LoVo (cell line): ENCODE measurements at places on chromosomes 1 and 21.
A peak's percentile ranks its signal among the peaks of the same experiment; 100 is the strongest.

DNA sequence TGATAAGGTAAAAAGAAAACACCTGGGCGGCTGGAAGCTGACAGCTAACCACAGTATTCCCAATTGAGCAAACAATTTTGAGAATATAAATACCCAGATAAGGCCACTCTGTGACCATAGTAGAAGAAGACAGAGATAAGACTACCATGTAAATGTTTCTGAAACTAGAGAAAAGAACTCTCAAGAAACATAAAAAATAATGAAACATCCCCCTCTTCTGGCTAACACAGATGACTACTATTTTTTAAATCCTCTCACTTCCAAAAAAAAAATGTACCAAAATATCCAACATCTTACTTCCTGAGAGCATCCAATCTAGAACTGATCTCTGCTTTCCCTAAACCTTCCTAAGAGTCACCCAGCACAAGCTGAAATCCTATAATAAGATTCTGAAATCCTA lies 125.9 kb downstream of the HFM1 start:
- peak; percentile 25 for DNase-seq

GRCh38 chr1:64941461-64942117 lies 24.8 kb downstream of the JAK1 start:
- DNase-seq: no peak

GRCh38 chr21:25396135-25396711 lies 211.1 kb downstream of the MRPL39 start:
- DNase-seq: no peak

DNA sequence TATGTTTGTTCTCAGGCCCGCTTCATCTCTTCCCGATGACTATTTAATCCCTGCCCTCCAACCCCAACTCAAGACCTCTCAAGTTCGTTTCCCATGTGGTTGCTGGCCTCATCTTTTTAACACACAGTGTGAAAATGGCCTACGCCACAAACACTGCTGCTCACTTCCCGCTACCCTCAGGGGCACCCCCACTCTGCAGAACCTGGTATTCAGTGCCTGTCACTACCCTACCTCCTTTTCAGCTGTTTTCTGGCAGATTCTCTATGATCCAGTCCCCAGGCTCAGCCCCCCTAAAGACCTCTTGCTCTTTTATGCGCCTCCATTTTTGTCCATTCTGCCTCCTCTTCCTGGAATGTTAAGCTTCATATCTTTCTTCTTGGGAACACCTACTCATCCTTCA lies 152.6 kb upstream of the C1orf174 start:
- no peak for DNase-seq

GRCh38 chr1:171204296-171204695 lies 19.2 kb downstream of the FMO2 start:
- no peak for DNase-seq

DNA sequence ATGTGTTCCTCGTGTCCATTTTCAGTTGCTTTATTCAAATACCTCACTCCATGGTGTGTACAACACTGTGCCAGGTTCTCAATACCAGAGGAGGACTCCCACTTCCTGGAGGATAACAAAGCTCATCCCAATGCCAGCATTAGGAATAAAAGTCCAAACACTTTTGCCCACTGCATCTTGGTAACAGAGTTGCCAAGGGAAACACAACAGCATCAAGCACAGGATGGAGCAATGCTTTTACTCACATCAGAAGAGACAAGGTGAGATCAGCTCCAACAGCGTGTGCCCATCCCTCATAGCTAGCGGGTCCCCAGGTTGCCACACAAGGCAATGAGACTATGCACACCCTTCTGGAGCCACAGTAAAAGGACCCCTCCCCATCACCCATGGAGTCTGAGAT lies 2.9 kb downstream of the KRTAP20-4 start:
- no peak for DNase-seq

GRCh38 chr1:940107-941014 lies 16.6 kb downstream of the SAMD11 start:
- DNase-seq: peak; percentile 62

GRCh38 chr1:172969611-172970010 lies 81.1 kb downstream of the TNFSF18 start:
- no peak for DNase-seq

- no peak for DNase-seq
These were observed 3.2 kb upstream of the TMEM63A start for GRCh38 chr1:225885336-225885735.

GRCh38 chr1:24204116-24204515 lies 17.0 kb upstream of the IFNLR1 start:
- no peak for DNase-seq

- no peak for DNase-seq
These were observed 22.4 kb downstream of the SLC35A3 start for GRCh38 chr1:99992044-99992722.

DNA sequence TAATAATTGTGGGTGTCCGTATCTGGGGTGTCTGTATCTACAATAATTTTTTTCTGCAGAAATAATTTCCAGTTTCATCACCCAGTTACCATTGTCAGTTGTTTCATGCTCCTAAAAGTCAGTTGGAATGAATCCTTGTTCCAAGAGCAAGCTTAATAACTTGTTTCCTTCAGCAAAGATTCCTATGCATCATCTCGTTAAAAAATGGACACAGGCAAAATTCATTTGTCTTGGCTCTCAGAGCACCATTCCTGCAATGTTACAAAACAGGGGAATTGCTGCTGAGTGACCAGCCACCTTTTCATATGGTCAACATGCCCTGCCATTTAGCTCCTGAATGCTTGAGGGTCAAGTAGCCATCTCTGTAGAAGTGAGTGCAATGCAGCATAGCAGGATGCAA lies 393.4 kb downstream of the KCNT2 start:
- DNase-seq: no peak

- DNase-seq: no peak
These were observed 43.1 kb downstream of the RGSL1 start for GRCh38 chr1:182493063-182493462.

- DNase-seq: no peak
These were observed 21.9 kb upstream of the FAM3B start for GRCh38 chr21:41294548-41295231.

- DNase-seq: no peak
These were observed 11.0 kb downstream of the ZBTB7B start for GRCh38 chr1:155013632-155014031.

DNA sequence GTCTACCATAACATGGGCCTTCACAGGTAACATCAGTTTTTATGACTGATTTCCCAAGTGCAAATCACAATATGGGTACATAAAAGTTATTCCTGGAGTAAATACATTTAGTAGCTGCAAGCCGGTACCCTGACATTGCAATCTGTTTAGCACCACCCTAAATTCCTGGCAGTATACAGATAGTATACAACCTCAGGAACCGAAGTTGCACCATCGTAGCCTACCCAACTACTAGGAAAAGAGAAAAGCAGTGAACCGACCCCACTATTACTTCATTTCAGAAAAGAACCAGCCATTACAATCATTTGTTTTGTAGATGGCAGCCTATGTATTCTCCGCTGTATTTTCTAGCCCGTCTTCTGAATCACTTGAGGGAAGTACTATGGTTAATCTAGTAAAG lies 1.1 kb downstream of the ADIPOR1 start:
- DNase-seq: no peak

DNA sequence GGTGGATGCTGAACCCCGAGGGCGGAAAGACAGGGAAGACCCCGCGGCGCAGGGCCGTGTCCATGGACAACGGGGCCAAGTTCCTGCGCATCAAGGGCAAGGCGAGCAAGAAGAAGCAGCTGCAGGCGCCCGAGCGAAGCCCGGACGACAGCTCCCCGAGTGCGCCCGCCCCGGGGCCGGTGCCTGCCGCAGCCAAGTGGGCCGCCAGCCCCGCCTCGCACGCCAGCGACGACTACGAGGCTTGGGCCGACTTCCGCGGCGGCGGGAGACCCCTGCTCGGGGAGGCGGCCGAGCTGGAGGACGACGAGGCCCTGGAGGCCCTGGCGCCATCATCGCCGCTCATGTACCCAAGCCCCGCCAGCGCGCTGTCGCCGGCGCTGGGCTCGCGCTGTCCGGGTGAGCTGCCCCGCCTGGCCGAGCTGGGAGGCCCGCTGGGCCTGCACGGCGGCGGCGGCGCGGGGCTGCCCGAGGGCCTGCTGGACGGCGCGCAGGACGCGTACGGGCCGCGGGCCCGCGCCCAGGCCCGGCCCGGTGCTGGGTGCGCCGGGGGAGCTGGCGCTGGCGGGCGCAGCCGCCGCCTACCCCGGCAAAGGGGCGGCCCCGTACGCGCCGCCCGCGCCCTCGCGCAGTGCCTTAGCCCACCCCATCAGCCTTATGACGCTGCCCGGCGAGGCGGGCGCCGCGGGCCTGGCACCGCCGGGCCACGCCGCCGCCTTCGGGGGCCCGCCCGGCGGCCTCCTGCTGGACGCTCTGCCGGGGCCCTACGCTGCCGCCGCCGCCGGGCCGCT lies 20.7 kb downstream of the FOXO6 start:
- no peak for DNase-seq
